ENCODE measurements at places on chromosomes 3 and 15.

- peak; percentile 38 for DNase-seq
Measured at GRCh38 chr15:40930430-40931299, 1.5 kb downstream of the DLL4 start.

DNA sequence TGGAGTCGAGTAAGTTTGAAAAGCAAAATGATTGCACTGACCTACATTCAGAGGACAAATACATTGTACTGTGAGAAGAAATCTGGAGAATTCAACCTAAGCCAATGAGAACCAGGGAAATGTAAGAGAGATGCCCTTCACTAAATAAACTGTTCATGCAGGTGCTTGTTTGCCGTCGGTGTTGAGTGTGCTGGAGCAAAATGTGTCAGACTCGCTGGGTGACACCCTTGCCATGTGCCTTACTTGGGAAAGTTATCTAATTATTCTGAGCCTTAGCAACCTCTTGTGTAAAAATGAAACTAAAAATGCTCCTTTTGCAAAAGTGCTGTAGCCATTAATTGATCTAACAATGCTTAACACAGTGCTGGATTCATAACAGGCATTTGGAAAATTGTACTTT, 140.4 kb downstream of the GABRB3 start:
- no peak for DNase-seq

- no peak for DNase-seq
Measured at GRCh38 chr3:13041113-13041776, 32.0 kb downstream of the IQSEC1 start.

DNA sequence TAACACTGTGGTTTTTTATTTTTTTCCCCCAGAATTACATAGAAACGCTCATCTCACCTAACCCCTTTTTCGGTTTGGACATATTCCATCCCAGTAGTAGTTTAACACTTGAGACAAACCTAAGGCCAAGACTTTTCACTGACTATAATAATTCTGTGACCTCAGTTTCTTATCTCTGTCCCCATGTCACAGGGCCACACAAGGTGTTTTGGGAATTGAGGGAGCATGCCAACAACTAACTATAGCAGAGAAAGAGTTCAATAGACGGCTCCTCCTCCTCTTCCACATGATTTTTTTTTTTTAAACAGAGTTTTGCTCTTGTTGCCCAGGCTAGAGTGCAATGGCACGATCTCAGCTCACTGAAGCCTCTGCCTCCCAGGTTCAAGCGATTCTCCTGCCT, 27.4 kb upstream of the GHSR start:
- no peak for DNase-seq

GRCh38 chr3:4601892-4602291, 108.7 kb downstream of the ITPR1 start:
- DNase-seq: no peak

GRCh38 chr3:151864423-151865101, 8.9 kb upstream of the SUCNR1 start:
- peak; percentile 27 for DNase-seq

GRCh38 chr15:52306270-52306669, 10.7 kb upstream of the MYO5C start:
- DNase-seq: no peak

- no peak for DNase-seq
Measured at GRCh38 chr15:65926459-65926858, 57.2 kb downstream of the RAB11A start.

DNA sequence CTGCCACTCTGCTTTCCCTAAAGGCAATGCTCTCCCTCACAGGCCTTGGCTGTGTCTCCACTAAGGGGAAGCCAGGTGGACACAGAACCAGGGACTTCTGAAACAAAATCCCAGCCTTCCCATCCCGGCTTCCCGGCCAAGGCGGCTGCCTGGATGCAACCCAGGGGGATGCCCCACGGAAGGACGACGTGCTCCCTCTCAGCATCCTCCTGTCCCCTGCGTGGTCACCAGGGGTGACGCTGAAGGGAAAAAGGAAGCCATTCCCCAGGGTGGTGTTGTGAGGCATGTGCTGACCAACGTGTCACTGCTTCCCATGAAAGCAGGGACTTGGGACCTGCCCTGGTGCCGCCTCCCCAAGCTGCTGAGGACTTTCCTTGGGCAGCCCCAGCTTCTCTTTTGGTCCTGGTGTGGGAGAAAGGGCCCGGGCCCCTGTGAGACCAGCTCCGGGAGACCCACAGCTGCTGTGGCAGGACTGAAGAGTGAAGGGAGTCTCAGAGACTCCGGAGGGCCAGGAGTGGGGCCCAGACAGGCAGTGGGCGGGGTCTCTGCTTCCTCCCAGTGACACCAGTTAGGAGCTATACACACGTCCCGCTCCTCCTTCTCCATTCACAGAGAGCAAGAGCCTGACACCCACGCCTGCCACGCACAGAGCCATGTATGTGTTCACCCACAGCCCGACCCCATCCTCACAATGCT, 139.2 kb downstream of the NUP210 start:
- no peak for DNase-seq

DNA sequence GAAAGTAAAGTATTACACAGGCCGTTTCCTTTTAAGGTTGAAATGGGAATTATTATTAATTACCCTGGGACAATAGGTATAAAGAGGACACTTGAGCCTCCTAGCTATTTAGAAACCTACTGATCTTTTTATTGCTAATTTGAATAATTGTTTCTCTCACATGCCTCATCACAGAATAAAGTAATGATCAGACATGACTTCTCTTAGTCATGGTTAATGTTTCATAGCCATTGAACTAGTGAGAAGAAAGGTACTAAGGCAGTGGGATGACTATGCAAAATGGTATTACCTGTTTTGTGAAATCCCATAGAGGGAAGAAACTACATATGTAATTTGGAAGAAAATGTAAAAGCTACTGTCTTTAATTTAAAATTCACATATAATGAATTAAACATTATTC, 85.6 kb downstream of the EPHA6 start:
- no peak for DNase-seq

- no peak for DNase-seq
Measured at GRCh38 chr15:52337198-52337853, 41.7 kb upstream of the MYO5C start.

- DNase-seq: no peak
Measured at GRCh38 chr3:105827959-105828358, 40.9 kb downstream of the CBLB start.

DNA sequence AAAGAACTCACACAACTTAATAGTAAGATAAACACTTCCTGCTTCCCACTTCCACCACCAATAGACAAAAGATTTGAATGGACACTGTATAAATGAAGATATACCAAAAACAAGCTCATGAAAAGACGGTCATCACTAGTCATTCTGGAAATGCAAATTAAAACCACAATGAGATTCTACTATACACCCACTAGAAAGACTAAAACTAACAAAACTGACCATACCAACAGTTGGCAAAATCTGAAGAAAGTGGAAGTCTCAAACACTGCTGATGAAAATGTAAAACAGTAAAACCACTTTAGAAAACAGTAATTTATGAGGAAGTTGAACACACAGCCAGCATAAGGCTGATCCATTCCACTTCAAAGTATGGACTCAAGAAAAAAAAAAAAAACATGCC, 35.6 kb upstream of the CD96 start:
- DNase-seq: no peak

GRCh38 chr15:89656116-89656815, 999 bp upstream of the KIF7 start:
- DNase-seq: no peak

GRCh38 chr3:140378571-140379340, 299.1 kb upstream of the TRIM42 start:
- no peak for DNase-seq

GRCh38 chr3:47711596-47711995, 70.1 kb downstream of the SMARCC1 start:
- no peak for DNase-seq

- DNase-seq: no peak
Measured at GRCh38 chr3:39221141-39221530, 28.7 kb upstream of the XIRP1 start.

GRCh38 chr3:177816667-177817208, 619.5 kb upstream of the TBL1XR1 start:
- DNase-seq: no peak

- no peak for DNase-seq
Measured at GRCh38 chr15:96038650-96039049, 291.9 kb upstream of the NR2F2 start.

- no peak for DNase-seq
Measured at GRCh38 chr15:84839714-84840113, 22.6 kb downstream of the ALPK3 start.

GRCh38 chr15:90642464-90643300, 74.5 kb upstream of the BLM start:
- no peak for DNase-seq

- no peak for DNase-seq
Measured at GRCh38 chr15:27336676-27337075, 365.7 kb downstream of the GABRG3 start.

GRCh38 chr3:137766876-137767537, 2.9 kb downstream of the SOX14 start:
- DNase-seq: no peak

DNA sequence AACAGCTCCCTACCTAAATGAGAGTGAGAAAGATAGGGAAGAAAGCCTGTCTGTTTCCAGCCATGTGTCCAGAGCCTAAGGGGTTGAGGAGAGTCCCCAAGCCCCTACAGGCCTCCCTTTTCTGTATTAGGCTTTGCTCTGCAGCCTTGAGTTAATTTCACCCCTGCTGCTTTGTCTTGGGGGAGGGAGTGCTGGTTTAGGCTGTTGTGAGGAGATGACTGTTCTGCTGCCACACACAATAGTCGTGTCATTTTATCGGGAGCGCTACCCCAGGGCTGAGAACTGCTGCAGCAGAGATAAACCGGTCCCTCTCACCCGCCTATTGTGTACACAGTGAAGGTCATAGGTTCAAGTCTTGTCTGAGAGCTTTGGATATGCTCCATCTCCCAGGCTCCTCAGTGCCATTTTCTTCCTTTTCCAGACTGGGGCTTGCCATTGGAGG, 1.4 kb downstream of the ZNF609 start:
- DNase-seq: no peak

- no peak for DNase-seq
Measured at GRCh38 chr3:126923423-126923822, 59.5 kb upstream of the PLXNA1 start.

GRCh38 chr3:159619341-159619885, 369.2 kb upstream of the IL12A start:
- DNase-seq: peak; percentile 4

GRCh38 chr3:124032311-124032880, 40.5 kb upstream of the ROPN1 start:
- DNase-seq: peak; percentile 25

- DNase-seq: peak; percentile 98
Measured at GRCh38 chr15:69452692-69453521, at the start of gene RPLP1. Gene RPLP1, plus strand, starts transcription at chr15:69452818. Its CDS starts 131 bp downstream, at chr15:69452949.

GRCh38 chr3:14377838-14378169, 24.6 kb upstream of the SLC6A6 start:
- no peak for DNase-seq

- peak; percentile 40 for DNase-seq
Measured at GRCh38 chr15:65246026-65246714, 34.9 kb upstream of the CILP start.

- DNase-seq: no peak
Measured at GRCh38 chr15:66865622-66866611, 163.9 kb downstream of the SMAD6 start.

DNA sequence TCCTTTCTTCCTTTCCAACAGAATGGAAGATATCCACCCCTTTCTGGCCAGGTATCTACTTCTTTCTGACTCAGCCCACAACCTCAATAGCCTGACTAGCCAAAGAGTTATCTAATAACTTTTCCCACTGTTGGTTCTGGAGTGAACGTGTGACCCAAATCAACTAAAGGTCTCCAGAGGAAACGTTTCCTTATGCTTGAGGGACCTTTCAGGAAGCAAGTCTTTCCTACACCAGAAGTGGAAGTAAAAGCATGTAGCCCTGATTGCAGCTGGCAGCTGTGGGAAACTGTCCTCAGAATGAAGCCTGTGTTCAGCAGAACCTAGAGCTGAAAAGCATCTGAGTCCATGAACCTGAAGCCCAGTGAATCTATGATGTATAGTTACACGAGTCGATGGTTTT, 34.7 kb upstream of the PHLDB2 start:
- no peak for DNase-seq

- DNase-seq: no peak
Measured at GRCh38 chr3:178059836-178060235, 476.4 kb upstream of the KCNMB2 start.

GRCh38 chr15:80456517-80457492, 52.6 kb downstream of the ARNT2 start:
- DNase-seq: no peak

DNA sequence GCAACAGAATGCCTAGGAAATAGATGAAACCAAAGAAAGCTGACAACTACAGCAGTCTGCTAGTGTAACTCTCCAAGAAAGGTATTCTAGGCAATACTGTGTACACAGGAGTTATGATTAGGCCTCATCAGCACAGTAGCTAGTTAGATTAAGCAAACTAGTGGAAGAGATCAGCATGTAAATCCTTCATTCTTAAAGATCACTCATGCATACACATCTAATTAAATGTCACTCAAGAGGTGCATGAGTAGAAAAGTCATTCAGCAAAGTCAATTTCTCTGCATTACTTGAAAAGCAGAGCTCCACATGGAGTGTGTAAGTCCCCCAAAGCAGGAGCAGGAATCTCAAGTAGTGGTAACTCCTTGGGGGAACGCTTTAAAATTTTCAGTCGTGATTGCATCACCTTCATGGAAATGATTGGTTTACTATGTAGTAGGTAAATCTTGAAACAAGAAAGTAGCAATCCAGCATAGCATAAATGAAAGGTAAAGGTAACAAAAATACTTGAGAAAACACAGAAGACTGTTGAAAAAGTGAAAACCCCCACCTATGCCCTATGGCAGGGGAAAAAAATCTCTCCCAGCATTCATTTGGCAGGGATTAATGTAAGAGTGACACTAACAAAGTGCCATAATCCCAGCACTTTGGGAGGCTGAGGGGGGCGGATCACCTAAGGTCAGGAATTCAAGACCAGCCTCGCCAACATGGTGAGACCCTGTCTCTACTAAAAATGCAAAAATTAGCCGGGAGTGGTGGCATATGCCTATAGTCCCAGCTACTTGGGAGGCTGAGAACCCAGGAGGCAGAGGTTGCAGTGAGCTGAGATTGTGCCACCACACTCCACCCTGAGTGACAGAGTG, 29.4 kb upstream of the PPIB start:
- DNase-seq: no peak

DNA sequence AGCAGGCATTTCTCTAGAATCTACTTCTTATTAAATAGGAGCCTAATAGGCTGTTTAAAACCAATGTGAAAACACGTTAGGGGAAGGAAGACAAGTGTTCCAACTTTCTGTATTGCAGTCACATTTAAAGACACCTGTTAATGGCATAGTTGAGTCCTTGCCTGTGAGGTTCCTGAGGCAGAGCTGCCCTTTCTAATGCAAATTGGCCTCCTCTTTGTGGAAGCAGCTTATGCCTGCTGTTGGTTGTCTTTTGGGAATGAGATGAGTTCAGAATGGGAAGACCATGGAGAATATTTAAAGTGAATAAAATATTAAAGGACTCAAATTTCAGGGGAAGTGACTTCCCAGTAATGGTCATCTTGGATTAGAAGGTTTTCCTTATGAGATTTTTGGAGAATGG, 51.2 kb downstream of the NEK11 start:
- no peak for DNase-seq

GRCh38 chr3:117144853-117145252, 435.3 kb downstream of the TUSC7 start:
- DNase-seq: peak; percentile 56

All from umbilical cord (tissue), 2 donors.